ENCODE measurements at places on chromosomes 4 and X. TPM values are rescaled to one million over a fixed set of nuclear protein-coding genes. Genes with fewer than 3 reads are reported as not detected.

OSTC gene
- 108 TPM for total RNA-seq

SSX4B gene
- not detected for total RNA-seq

ABCG2 gene
- 1.3 TPM for total RNA-seq

MID2 gene
- total RNA-seq: 17.2 TPM

SPANXB1 gene
- not detected for total RNA-seq

CFAP47 gene
- total RNA-seq: not detected

SASH3 gene
- total RNA-seq: not detected

MED14 gene
- 18.3 TPM for total RNA-seq

TCEANC gene
- total RNA-seq: 7.3 TPM

GLOD5 gene
- not detected for total RNA-seq

TLR6 gene
- 2.3 TPM for total RNA-seq

POU4F2 gene
- not detected for total RNA-seq

F8A3 gene
- total RNA-seq: 0.99 TPM

USP26 gene
- not detected for total RNA-seq

YY2 gene
- total RNA-seq: 1.0 TPM

EDA gene
- 0.26 TPM for total RNA-seq

SERTM2 gene
- under 0.01 TPM for total RNA-seq

XAGE5 gene
- total RNA-seq: not detected

PDCL2 gene
- total RNA-seq: not detected

SPANXA1 gene
- not detected for total RNA-seq

IL2 gene
- total RNA-seq: not detected

MAGEA8 gene
- total RNA-seq: not detected

TLR7 gene
- total RNA-seq: not detected

ZGRF1 gene
- total RNA-seq: 6.2 TPM

L1CAM gene
- total RNA-seq: 0.99 TPM

ENPP6 gene
- total RNA-seq: 0.17 TPM

Data from fibroblast of lung (primary cell).